ENCODE measurements at places on chromosomes 3 and 15.

- DNase-seq, result no peak
Observed at GRCh38 chr3:155917781-155918180, 47.3 kb downstream of the GMPS start.

- no peak for DNase-seq
Observed at GRCh38 chr3:101574388-101575112, 570 bp downstream of the PCNP start.

DNA sequence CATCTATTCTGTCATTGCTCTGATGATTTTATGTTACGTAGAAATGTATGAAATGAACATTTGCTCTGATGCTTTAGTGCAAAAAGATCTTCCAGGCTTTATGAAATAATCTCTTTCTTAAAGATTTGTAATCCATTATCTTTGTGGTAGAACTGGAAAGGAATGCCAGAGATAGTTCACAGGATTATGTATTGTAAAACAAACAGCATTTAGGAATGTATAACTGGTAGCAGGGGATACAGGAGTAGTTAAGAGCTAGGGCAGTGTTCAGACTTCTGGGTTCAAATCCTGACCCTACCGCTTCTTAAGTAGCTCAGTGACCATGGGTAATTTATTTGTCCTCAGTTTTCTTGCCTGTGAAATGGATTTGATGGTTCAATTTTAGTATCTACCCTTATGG is 429.8 kb upstream of the TPM1 start:
- DNase-seq, result no peak

- DNase-seq, result no peak
Observed at GRCh38 chr15:27585041-27585640, 514.0 kb downstream of the OCA2 start.

DNA sequence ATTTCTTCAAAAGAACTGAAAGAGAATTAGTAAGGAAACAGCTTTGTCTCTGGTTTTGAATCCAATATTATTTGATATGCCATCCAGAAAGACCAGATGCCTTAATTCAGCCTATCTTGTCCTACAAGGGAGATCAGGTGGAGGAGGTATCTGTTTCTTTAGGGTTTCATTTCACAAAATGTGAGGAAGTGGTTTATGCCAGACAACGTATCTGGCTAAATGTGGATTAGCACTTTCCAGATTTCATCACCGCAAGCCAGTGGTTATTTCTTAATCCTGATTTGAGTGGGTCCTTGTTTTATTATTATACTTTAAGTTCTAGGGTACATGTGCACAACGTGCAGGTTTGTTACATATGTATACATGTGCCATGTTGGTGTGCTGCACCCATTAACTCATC is 271.1 kb downstream of the EBLN2 start:
- DNase-seq, result no peak

DNA sequence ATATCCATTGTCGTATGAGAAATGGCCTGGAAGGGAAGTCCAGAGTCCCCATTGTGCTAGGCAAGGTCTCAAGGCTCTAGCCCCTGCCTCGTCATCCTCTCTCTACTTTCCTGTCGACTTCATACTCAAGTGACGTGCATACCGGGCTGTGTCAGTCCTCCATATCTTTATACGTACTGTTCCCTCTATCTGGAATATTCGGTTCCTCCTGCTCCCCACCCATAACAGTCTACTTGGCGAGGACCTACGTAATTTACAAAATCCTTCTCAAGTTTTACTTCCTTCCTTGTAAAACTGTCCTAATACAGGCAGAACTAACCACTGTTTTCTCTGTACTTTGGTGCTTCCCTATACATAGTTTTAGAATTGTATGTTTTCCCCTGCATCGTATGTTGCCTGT is 2.2 kb upstream of the ALPK3 start:
- DNase-seq, result no peak

- DNase-seq, result no peak
Observed at GRCh38 chr15:82909080-82909815, 43.3 kb downstream of the HOMER2 start.

- DNase-seq, result no peak
Observed at GRCh38 chr3:131840156-131840797, 194.5 kb downstream of the CPNE4 start.

GRCh38 chr3:17844236-17844635 is 101.8 kb upstream of the TBC1D5 start:
- no peak for DNase-seq

Measured in NCI-H524 treated with DMSO at 0.1 percent for 48 hours (cell line).